Activated T-helper 1 cell treated with anti-CD3 and anti-CD28 coated beads, Interleukin-12 subunit alpha, Interleukin-12 subunit beta, Interleukin-2, Interleukin-4 antibody, amounts not matched to agents 30 ng/mL and 10 ng/mL and 1 ng/mL, durations not matched to agents 14 hours and 24 hours and 36 hours (primary cell): ENCODE measurements at places on chromosomes 5 and 9. TPM values are rescaled to one million over a fixed set of nuclear protein-coding genes. Genes with fewer than 3 reads are reported as not detected.

The TEK gene
- total RNA-seq: not detected in 2 replicates

The CYFIP2 gene
- 173 and 175 TPM in 2 replicates for total RNA-seq

The RPL7A gene
- total RNA-seq: 2,401 and 2,463 TPM in 2 replicates

The SLC36A3 gene
- not detected in 2 replicates for total RNA-seq

The SLCO6A1 gene
- not detected in 2 replicates for total RNA-seq
